ENCODE measurements at places on chromosomes 2 and 18.

DNA sequence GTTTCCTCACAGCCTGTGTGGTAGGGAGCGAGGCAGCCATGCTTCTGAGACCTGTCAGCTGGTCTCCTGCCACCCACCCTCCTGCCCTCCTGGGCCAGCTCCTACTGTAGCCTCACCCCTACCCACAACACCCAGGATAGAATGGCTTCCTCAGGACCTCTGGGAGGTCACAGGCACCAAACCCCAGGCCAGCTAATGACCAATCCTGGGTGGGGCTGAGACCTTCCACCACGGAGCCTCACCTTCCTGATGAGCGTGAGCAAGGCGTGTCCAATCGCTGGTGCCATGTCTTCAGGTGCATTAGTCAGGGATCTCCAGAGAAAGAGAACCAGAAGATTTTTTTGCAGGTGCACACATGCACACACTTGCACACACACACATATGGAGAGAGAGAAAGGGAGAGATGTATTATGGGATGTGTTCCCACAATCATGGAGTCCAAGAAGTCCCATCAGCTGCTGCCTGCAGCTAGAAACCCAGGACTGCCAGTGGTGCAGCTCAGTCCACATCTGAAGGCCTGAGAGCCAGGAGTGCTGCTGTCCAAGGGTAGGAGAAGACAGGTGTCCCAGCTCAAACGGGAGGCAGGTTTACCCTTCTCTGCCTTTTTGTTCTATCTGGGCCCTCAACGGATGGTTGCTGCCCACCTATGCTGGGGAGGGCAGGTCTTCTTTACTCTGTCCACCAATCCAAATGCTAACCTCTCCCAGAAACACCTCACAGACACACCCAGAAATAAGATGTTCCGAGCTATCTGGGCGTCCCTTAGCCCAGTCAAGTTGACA is 70.4 kb upstream of the HDAC4 start:
- DNase-seq = no peak

GRCh38 chr2:179349670-179350303 is 85.2 kb upstream of the SESTD1 start:
- peak; percentile 12 for DNase-seq

GRCh38 chr2:113873867-113874266 is 16.0 kb upstream of the ACTR3 start:
- DNase-seq = no peak

DNA sequence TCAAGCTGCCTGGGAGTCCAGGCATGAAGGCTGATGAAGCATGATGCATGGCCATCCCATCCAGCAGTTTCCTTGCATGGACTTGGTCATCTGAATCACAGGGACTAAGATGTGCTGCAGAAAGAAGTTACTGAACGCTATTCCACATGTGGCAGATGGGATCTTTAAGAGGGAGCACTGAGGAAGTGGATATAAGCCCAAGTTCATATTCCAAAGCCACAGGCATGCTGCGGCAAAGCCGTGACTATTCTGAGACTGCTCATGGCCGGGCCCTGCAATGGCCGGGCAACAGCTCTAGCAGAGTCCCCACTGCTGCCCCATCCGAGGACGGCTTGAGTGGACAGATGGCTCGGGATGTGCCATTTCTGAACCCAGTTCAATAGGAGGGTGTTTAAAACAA is 61.5 kb downstream of the STPG4 start:
- DNase-seq = no peak

DNA sequence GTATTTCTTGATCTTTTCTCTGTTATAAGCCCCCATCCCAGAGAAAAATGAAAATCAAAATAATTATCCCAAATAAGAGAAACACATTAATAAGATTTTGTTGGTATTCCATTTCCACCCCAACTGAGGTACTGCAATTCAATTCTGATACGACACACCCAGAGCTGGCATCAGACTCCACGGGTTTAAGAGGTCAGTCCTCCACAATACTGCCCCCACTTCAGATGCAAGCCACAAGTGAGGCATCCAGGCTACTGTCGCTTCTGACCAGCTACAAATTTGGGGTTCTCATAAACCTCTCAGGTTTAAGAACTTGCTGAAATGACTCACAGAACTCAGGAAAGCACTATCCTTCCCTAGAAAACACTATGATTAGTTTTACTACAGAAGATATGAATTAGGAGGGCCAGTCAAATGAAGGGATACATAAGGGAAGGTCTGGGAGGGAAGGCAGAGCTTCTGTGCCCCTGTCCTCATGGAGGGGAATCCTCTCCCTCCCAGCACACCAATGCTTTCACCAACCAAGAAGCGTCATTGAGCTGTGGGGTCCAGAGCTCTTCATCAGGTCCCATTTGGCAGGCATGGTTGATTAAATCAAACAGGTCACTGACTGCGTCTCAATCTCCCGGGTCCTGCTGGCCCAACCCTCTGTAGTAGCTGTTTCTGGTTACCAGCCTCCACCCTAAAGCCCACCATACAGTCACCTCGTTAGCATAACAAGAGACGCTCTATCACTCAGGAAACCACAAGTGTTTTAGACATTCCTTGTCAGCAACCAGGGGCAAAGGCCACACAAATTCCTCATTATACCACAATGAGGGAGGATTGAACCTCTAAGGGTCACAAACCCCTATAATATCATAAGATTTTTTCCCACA is 46.2 kb downstream of the IWS1 start:
- DNase-seq = no peak

- no peak for DNase-seq
These were observed 16.8 kb downstream of the COBLL1 start for GRCh38 chr2:164824872-164825271.

- peak; percentile 69 for DNase-seq
These were observed 151.0 kb downstream of the HDAC4 start for GRCh38 chr2:239249776-239250175.

DNA sequence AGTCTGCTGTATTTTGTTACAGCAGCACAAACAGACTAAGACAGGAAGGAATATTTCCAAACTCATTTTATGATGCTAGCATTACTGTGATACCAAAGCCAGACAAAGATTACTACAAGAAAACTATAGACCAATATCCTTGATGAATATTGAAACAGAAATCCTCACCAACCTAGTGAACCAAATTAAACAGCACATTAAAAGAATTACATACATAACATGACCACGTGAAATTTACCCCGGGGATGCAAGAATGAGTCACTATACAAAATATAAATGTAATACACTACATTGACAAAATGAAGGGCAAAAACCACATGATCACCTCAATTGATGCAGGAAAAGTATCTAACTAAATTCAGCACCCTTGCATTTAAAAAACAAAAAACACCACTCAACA is 112.6 kb downstream of the CHN1 start:
- DNase-seq = no peak

- no peak for DNase-seq
These were observed 51.5 kb downstream of the HAUS1 start for GRCh38 chr18:46155641-46156051.

- no peak for DNase-seq
These were observed 678.0 kb downstream of the EPHA4 start for GRCh38 chr2:220894069-220894468.

GRCh38 chr2:68565858-68566257 is 77.5 kb upstream of the PROKR1 start:
- DNase-seq = no peak

DNA sequence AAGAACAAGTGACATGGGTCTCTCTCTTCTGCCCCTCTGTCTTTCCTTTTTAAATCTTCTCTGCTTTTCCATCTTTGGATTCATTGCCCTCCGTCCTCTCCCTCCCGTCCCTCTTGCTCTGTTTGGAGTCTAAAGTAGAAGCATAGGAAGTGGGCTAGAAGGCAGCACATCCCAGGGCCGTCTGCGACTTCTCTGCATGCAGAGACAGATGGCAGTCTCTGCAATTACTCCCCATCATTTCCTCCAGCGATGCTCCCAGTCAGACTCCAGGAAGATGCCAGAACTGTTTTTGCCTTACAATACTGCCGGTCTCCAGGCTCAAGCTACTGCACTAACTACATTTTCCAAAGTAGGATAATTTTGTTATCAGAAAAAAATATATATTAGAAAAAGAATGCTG is 35.2 kb upstream of the LPIN2 start:
- no peak for DNase-seq

- no peak for DNase-seq
These were observed 909 bp downstream of the TGFA start for GRCh38 chr2:70552501-70553333.

- DNase-seq = peak; percentile 9
These were observed 42.9 kb downstream of the HDLBP start for GRCh38 chr2:241272303-241273209.

DNA sequence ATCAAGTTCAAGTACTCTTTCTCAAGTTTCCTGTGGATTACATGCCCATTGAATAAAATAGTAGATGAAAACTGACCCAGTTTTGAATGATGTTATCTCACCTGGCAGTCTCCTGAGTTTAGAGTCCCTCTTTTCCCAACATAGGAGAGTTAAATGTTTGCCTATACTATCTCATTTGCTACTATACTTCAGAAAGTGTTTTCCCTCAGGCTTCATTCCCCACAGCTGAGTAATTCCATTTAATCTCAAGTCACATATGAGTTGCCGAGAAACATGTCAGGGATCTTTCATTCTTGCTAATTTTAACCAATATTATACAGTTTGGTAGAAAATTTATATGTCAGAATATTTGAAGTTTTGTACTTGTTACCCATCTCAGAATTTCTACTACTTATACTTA is 150.4 kb upstream of the CDH19 start:
- no peak for DNase-seq

GRCh38 chr2:237348281-237348865 is 65.6 kb downstream of the COL6A3 start:
- no peak for DNase-seq

- peak; percentile 1 for DNase-seq
These were observed 96.9 kb upstream of the B3GNT2 start for GRCh38 chr2:62099050-62099449.

GRCh38 chr2:50397992-50398765 is 633.8 kb downstream of the NRXN1 start:
- DNase-seq = no peak

DNA sequence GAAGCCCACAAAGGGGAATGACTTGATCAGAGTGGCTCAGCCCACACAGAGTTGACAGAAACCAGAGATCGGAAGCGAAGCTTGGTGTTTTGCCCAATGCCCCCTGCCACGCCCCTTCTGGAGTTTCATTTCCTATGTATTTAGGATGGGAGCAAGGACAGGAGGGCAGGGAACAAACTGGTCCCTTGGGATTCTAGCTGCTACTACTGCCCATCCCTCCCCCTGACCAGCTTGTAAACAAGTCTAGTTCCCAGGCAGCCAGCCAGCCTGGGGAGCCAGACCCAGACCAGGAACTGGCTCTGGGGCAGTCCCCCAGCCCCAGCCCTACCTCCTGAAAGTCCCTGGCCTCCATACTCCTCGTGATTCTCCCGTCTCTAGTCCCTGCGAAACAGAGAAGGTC is 8.3 kb downstream of the WNT6 start:
- no peak for DNase-seq

DNA sequence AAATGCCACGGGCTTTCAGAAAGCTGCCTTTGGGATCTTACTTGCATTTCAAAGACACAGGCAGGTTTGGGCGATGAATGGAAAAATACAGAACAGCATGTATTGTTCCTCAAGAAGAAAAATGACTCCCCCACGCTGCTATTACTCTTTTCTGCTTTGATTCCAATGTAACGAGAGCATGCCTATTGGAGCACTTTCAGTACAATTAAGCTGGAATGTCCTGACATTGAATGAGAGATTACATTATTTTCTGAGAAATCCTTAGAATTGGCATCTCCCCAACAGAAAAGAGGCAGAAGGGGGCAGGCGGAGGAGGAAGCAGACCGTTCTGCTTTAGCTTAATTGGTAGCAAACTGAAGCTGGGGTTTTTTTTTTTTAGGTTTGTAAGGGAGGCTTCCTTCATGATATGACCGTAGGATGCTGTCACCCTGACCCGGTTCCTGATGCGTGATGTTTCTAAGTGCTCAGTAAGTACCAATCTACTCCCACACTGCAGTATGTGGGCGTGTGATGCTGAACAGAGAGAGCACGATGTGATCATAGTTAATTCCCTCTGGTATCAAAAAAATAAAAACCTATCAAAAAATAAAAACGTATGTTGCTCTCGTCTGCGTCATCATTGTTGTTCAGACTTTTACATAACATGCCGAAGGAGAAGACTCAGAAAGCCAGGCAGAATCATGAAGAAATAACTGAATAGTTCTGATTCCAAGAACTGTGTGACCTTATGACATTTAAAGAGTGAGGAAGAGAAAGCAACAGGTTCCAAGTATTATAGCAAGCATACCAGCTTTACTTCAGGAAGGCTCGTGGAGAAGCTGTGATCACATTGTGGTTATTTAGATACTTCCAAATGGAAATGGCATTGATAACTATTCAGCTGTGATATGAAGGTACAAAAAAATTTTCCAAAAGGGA is 40.5 kb downstream of the LONRF2 start:
- DNase-seq = no peak

DNA sequence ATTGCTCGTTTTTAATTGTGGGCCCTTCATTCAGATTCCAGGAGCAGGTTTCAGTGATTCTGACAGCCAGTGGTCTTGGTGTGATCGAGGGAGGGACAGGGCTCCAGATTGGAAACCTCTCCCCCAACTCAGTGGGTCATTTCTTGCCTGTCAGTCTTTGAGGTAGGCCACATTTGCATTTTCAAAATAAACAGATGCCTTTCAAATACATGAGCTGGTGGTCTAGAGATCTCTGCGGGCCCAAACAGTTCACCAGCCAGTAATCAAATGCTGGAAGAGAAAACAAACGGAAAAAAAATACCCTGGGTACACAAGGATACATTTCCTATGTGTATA is 210.4 kb upstream of the SP5 start:
- DNase-seq = no peak

DNA sequence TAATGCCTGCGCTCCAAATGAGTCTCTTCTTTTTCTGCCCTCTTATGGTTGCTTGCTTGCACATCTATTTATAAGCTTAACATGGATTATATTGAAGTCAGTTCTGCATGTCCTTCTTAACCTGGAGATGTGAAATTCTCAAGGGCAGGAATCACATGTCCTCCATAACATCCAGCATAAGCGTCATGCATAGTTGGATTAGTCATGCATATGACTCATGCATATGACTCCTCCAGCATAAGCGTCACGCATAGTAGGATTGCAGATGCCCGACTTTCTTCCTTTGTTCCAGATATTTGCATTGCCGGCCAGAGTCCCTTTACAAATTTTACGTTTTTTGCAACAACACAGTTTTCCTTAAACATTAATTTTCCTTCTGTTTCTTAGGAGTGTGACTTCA is 308.6 kb downstream of the TGIF1 start:
- DNase-seq = peak; percentile 74

DNA sequence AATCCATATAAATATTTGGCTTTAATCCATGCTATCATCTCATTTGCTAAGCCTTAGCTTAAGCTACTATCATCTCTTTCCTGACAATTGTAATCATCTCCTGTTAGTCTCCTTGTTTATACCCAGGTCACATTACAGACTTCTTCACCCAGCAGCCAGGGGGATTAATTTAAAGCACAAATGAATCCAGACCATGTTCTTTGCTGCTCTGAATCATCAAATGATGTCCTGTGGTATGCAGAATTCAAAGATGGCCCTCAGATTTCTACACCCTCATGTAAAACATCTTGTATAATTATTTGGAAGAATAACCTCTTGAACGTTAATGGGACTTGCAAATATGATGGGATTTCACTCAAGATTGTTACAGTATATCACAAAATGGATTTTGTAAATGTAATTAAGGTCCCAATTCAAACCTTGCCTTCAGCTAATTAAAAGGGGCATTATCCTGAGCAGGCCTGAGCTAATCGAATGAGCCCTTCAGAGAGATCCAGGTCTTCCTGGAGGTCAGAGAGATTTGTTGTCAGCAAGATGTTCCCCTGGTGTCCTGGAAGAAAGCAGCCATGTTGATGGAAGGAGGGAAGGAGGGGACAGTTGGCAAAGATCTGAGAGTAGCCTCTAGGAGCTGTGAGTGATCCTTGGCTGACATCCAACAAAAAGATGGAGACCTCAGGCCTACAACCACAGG is 241.1 kb upstream of the MMADHC start:
- DNase-seq = no peak
